CD4-positive, alpha-beta T cell treated with Interleukin-10 for 1 hour (primary cell): ENCODE measurements at places on chromosomes 4 and X.

GRCh38 chrX:91122151-91122694 lies 312.4 kb upstream of the PABPC5 start:
- DNase-seq: no peak

- DNase-seq: no peak
Observed at GRCh38 chr4:164540987-164541386, 212.9 kb upstream of the SMIM31 start.

DNA sequence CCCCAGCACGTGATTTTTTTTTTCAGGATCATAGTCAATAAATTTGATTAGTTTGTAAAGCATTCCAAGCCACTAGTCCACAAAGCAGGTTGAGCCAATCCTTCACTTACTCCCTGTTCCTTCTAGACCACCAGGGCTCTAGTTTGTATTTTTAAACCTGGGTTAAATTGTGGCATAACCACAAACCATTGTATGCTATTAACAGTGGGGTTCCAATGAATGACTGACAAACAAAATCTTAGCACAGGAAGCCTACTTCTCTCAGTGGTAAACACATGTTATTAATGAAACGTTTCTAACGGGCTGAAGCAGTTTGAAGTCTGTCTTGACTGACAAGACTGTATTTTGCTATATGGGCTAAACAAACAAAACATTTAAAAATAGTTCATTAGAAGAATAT lies 48.6 kb upstream of the GYPA start:
- DNase-seq: no peak

GRCh38 chrX:3119376-3119775 lies 78.1 kb downstream of the ARSF start:
- DNase-seq: no peak

GRCh38 chr4:72326692-72327632 lies 242.1 kb downstream of the ADAMTS3 start:
- peak; percentile 12 for DNase-seq

DNA sequence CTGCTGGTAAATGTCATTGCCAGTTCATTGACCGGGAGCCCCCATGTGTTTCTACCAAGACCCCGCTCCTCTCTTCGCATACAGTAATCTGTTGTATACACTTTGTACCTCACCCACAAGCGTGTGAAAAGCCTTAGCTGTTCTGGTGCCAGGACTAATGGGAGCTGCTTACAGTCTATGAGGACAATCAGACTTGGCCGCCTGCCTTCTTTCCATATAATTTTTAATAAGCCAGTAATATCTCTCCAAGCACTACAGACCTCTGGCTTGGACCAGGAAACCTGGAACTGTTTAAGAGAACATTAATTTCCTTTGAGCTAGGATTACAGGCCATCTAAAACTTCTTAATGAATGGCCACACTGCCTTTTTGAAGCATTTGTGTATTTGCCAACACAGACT lies 149.7 kb upstream of the MSX1 start:
- DNase-seq: no peak

DNA sequence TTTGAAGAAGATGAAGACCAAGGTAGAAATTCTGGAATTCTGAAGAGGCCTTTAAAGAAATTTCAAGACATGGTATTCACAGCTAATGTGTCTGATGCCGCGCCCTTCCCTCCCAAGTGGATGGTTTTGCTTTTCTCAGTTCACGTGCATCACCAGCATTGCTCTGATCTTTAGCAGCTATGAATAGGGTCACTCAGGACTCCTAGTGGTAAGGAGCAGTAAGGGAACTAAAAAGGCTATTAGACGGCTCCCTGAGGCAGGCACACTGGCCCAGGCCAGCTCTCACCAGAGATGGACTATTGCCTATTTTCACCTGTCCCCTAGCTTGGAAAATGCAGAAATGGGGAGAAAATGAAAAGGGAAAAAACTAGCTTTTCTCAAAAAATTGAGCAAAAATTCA lies 447.5 kb upstream of the RASGEF1B start:
- no peak for DNase-seq

DNA sequence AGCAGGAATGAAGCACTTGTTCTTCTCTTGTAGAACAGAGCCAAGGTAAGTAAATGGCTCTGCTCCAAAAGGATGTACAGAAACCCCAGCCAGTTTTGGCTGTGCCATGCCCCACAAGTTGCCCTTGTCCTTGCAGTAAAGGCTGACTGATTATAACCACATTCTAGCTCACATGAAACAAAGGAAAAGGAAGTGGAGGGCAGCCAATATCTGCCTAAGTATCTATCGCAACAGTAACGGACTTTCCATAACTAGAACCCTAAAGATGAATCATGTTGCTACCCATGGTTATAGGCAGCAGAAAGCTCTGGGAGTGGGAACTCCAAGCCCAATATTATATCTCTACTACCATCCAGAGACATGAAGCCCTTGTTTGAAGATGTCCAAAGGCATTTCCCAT lies 95.7 kb downstream of the COMMD8 start:
- DNase-seq: no peak

- DNase-seq: no peak
Observed at GRCh38 chr4:46432923-46433322, 43.0 kb upstream of the GABRA2 start.

GRCh38 chrX:128396601-128397000 lies 344.4 kb upstream of the ACTRT1 start:
- DNase-seq: no peak

- DNase-seq: no peak
Observed at GRCh38 chr4:117466388-117466787, 381.0 kb upstream of the TRAM1L1 start.

DNA sequence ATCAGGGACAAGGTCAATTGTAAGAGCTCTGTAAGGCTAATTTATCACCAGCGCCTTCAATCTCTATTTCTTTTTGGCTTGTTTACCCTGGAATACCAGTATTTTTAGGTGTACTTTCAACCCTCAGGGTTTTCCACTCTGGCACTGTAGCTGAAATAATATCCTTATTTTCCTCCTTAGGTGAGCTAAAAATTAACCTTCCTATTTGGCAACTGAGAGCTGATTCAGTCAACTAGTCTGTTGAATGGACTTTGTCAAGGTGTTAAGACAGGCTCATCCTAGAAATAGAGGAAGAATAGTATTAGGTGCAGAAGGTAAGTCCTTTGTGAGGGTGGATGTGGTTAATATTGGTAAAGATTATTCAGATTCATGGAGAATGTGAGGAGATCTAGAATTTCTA lies 101.3 kb upstream of the BANK1 start:
- DNase-seq: no peak

DNA sequence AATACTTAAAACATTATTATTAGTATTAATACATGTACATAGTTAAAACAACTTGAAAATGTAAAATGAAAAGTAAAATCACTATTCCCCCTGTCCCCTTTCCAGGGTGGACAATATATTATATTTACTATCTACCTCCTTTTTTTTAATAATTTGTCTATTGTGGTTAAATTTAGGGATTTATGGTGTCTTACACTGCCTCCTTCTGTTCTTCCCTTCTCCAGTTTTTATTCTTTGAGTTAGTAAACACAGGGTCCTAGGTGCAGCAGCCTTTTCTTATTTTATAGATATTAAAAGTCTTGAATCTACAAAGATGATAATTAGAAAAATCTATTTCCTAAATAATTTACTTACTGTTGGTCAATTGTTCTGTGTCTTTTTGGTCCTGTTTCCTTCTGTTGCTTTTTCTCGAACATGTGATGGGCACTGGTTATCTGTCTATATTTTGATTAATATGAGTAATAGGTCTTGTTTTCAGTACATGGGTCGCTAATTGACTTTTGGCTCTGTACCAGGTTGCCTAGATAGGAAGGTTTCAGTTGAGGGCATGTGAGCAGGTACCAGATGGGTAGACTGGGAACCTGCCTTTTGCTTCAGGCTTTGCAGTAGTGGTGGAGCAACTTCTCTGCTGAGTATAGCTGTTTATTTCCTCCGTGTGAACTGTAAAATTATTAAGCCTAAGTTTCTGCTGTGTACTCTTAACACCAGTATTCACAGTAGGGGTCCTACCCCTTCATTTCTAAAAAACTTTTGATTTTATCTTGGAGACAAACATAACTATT lies 1.1 kb downstream of the NUDT9 start:
- no peak for DNase-seq

- DNase-seq: no peak
Observed at GRCh38 chrX:112645774-112646173, 34.0 kb downstream of the LHFPL1 start.

GRCh38 chr4:127421437-127421836 lies 211.3 kb upstream of the INTU start:
- no peak for DNase-seq

GRCh38 chr4:181611033-181611711 lies 632.0 kb upstream of the TENM3 start:
- DNase-seq: no peak

DNA sequence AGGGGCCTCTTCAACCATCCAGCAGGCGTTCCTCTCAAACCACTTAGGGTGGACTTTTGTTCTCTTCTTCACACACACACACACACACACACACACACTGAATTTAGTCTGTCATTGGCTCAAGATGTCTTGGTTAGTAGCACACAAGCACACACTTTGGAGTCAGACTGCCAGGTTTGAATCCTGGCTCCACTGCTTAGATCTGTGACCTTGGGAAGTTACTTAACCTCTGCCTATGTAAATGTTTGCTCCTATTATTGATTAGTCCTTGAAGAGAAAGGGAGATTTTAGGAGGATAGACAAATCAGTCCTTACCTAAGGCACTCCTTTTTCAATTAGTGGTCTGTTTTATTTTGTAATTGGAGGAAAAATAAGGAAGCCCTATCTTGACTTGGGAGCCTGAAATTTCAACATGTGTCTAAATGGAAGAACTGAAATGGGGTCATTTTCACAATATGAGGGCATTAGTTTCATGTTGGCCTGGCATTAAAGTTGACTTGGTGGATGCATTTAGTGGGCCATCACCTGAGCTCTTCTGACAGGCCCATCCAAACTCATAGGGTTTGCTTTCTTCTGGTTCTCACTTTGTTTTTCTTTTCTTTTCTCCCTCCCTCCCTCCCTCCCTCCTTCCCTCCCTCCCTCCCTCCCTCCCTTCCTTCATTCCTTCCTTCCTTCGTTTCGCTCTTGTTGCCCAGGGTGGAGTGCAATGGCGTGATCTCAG lies 13.3 kb upstream of the TMEM131L start:
- DNase-seq: no peak

GRCh38 chr4:118683513-118683912 lies 1.7 kb upstream of the METTL14 start:
- DNase-seq: no peak

GRCh38 chr4:173934933-173935620 lies 348.4 kb downstream of the FBXO8 start:
- DNase-seq: no peak

GRCh38 chr4:1669270-1669669 lies 14.8 kb downstream of the FAM53A start:
- DNase-seq: no peak

DNA sequence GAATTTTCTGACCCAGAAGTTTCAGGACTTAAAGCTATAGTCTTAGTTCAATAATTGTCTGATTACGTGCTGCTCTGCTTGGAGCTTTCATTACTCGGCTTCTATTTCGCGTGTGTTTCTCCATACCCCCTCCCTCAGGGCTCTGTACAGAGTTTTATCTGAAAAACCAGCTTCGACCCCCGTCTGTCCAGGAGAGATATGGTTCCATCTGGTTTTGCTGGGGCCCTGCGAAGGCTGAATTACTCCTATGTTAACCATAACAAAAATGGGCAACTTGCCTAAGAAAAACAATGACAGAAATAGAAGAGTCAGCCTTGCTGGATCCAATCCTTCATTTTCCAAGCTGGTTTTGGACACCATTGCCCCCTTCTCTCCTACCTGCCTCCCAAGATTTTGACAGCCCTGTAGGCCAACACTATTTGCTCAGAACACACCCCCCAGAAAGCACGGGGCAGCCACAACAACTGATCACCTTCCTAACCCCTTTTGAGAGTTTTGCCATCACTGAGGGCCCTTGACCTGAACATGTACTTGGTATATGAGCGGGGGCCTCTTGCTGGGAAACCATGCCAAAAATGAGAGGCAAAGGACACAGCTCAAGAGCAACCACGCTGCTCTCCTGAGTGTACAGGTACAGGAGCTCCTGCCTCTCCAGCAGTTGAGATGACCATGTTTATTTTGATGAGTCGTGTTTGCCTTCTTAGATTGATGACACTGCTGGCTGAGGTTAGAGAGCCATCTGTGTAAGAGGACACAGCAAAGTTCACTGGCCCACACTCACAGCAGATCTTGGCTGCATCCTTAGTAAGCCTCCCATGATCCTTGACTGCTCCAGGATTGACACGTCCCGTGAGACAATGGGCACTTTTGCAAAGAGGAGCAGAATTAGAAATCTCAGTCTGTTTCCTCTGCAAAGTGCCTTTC lies 36.2 kb upstream of the ATP6AP2 start:
- no peak for DNase-seq

GRCh38 chr4:108058685-108059440 lies 69.2 kb downstream of the HADH start:
- no peak for DNase-seq

GRCh38 chrX:72526534-72527508 lies 45.8 kb downstream of the HDAC8 start:
- DNase-seq: no peak

DNA sequence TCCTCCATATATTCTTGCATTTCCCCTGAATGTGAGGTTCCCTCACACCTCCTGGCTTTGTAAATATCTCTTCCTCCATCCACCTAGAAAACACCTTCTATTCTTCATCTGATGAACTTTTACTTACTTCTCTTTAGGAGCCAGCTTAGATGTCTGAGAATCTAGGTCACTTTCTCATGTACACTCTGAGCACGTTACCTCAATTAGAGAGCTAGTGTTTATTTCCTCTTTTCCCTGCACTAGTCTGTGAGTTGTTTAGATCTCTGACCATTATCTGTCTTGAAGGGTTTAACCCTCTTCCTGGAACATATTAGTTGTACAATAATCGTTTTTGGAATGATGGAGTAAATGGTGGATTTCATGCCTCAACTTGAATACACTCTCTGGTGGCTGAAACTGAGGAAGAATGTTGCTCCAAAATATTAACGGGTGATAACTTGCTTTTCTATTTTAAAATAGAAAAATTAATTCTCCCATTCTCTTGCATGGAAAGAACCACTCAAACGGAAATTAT lies 8.5 kb upstream of the NEIL3 start:
- no peak for DNase-seq

GRCh38 chrX:21781976-21782375 lies 24.1 kb upstream of the SMPX start:
- DNase-seq: no peak

DNA sequence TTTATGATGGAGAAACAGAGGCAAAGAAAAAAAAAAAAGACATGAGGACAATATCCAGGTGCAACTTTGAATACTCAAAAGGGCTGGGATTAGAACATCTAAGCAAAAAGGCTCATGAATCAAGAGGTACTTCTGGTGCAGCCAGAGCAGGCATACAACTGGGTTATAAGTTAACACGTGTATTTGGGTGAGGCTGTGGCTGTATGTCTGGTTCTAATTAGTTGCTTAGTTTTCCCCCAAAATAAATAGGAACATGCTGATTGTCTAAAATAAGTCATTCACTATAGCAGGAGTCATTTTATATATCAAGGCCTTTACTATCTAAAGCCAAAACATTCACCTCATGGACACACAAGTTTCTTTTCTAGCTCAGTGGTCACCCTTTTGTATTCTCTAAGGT lies 20.2 kb downstream of the NHS start:
- DNase-seq: no peak

- no peak for DNase-seq
Observed at GRCh38 chrX:133859860-133860259, 125.5 kb downstream of the GPC3 start.

- no peak for DNase-seq
Observed at GRCh38 chr4:61373901-61374440, 173.8 kb downstream of the ADGRL3 start.
